ENCODE measurements at places on chromosomes 3 and 15.

GRCh38 chr3:44991326-44991725 is 15.3 kb downstream of the EXOSC7 start:
- no peak for DNase-seq

DNA sequence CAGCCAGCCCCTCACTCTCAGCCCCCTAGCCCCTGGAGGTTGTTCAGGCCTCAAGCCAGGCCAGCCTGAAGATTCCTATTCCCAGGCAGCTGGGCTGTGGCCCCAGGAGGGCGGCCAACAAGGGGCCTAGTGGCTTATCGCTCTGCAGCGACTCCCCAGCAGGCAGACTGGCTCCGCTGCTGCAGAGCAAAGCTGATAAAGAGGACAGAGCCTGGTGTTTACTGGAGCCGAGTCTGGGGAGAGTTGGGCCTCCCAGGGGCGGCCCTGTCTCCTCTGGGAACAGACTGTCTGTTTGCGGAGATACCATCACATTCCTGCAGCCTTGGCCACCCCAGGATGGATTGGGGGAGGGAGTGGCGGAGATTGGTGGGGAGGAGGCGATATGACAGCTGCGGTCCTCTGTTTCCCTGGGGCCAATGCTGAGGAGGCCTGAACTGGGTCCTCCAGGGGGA is 22.4 kb upstream of the SMAD6 start:
- peak; percentile 88 for DNase-seq

- no peak for DNase-seq
These were observed 103.5 kb upstream of the KCNAB1 start for GRCh38 chr3:156016902-156017301.

GRCh38 chr3:137217733-137218132 is 259.9 kb downstream of the IL20RB start:
- no peak for DNase-seq

DNA sequence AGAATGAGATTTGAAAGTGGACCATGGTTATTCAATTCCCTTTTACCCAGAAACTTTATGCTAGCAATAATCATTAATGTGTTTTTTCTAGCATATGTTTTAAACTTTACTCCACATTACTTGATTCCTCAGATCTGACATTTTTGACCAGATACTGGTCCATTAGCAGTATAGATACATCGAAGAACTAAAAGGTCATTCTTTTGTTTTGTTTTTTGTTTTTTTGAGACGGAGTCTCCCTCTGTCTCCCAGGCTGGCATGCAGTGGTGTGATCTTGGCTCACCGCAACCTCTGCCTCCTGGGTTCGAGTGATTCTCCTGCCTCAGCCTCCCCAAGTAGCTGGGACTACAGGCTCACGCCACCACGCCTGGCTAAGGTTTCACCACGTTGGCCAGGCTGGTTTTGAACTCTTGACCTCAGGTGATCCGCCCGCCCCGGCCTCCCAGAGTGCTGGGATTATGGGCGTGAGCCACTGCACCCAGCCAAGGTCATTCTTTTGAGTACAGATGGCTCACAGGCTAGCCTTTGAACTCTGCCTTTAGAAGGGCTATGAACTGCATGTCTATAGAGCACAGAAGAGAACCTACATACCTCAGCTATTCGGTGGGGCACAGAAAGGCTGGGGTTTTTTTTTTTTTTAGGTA is 28.6 kb downstream of the CHP1 start:
- no peak for DNase-seq

DNA sequence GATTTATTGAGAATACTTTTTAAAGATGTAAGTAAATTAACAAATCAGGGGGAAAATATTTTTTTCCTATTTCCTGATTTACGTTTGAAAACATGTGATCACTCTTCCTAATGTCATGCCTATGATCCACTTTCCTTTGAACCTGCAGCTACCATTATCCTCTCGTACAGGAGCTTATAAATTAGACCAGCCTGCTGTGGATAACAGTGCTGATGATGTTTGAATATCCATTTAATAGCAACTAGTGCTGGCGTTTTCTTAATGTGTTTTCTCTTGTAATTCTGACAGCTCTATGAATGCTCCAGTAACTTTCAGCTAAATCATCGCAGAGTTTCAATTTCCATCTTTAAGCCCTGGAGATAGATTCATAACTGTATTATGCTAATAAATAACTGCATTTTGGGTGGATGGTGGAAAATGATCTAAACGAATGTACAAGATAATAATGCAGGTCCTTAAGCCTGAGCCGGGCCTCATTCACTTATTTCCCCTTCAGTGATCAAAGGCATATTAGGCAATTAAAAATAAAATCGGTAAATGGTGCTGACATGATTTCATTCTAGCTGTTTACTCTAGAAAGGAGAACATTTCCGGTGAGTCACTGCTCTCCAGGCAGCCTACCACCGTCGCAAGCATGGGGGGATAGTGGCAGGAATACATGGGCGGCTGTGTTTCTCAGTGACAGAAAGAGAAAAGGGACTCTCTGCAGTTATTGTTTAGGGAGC is 58.5 kb upstream of the SLC24A5 start:
- no peak for DNase-seq

- no peak for DNase-seq
These were observed 82.2 kb downstream of the RBMS3 start for GRCh38 chr3:29363110-29363509.

DNA sequence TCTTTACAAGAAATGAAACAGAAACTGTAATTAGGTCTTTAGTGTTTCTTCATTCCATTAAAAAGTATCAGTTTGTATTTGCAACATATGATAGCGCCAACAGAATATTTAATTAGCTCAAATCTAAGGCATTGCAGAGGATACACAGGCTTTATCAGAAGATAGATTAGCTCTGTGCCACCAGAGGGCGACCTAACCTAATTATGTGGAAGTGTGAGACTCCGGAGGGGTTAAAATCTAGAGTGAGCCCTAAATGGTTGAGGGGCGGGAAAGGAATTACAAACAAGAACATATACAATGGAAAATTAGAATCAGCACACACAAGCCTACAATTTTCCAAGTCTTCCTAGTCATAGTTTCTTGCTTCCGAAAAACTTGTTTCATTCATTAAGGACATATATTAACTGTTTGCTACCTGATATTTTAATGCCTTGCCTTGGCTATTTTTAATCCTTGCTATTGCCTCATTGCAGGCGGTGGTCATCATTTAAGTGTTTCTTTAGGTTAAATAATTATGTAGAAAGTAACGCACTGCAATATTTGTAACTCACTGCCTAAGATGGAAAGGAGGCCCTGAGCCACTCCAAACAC is 18.0 kb upstream of the RYR3 start:
- DNase-seq: peak; percentile 85
